ENCODE measurements at places on chromosomes 16 and 17.
A peak's percentile ranks its signal among the peaks of the same experiment; 100 is the strongest.

- no peak for DNase-seq
These were observed 289.1 kb downstream of the CA10 start for GRCh38 chr17:51869387-51869786.

DNA sequence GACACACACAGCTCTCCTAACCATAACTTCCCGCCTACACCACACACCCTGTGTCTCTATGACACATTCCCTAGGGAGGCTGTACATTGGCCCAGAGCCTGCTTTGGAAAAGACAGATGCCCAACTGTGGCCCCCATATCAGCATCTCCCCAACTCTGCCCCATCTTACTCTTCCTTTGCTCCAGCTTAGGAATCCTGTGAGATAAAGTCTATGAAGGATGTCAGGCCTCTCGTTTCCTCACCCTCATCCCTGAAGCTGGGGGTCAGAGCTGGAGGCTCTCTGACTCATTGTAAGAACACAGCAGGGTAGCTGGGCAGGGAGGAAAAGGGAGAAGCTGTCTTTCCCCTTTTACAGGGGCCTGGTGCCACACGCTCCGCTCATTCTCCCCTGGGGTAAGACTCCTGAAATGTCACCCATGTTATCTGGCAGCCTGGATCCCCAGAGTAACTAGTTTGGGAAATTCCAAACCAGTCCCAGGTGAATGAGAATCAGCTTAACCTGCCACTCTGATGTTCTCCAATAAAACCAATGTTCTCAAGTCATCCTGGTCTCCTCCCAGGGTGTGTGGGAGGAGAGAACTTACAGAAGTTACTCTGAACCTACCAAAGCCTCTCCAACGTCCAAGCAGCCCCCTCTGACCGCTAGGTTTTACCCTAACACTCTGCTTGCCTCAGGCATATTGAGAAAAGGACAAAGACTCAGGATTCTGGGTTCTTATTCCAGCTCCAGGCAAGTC is 2.8 kb downstream of the RAPGEFL1 start:
- DNase-seq: no peak

DNA sequence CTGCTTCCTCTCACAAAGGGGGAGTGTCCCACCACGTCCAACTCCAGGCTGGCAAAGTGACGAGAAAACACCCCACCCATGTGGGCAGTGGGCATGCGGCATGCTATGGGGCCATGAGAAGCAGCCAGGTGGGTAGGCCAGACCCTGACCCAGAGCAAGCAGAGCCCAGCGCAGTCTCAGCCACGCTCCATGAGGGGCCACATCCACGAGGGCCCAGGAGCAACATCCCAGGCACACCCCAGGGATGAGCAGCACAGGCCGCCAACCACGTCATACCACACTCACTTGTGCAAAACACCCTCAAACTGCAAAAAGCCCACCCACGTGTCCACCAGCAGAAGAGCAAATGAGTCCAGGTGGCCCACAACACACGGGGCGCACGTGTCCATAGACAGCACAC is 117.0 kb downstream of the ZNF778 start:
- DNase-seq: peak; percentile 40

DNA sequence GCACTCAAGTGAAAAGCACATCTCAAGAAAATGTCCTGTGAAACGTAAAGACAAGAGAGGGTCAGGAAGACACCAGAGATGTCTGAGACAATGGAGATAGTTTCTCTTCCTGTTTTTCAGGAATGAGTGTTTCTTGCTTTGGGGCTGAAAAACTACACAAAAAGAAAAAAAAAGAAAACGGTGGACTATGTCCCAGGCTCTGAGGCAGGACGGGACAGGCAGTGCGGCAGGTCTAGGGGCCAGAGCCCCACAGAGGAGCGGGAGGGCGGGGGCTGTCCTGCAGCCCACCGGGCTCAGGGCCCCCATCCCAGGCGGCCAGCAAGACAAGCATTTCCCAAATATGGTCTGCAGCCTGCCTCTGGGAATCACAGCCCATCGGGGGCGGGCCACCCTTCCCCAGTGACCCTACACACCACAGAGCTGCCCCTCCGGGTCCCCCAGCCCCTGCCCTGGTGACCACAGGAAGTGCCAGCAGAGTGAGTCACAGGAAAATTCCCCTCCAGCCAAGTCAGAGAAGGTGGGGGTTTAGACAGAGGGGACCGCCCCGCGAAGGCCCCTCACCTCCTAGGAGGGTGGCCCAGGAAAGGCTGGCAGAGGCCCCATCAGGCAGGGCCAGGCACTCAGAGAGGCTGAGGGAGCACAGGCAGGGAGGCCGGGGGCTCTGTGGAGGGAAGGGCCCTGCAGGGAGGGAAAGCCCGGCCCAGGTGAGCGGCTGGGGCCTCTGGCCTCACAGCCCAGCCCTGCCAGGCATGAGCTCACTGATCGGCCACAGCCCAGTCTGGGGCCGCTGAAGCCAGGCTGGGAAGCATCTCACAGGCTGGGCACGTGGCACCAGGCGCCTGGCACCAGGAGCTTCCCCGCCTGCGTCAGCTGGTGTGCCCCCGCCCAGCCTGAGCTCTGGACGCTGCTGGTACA is 6.3 kb downstream of the BCAR1 start:
- peak; percentile 95 for DNase-seq

- DNase-seq: no peak
These were observed 396.3 kb downstream of the SLC39A11 start for GRCh38 chr17:72696156-72696555.

DNA sequence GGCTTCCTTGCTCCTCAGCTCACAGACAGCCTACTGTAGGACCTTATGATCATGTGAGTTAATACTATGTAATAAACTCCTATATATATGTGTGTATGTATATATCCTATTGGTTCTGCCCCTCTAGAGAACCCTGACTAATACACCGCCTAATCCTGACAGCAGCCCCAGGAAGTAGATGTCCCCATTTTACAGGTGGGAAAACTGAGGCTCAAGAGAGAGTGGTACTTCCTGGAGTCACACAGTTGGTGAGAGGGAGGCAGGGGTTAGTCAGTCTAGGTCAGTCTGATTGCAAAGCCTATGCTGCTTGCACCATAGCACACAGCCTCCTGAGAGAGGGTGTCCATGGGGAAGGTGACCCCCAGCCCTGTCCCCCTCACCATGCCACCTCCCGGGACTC is 42.7 kb upstream of the C16orf82 start:
- DNase-seq: no peak

DNA sequence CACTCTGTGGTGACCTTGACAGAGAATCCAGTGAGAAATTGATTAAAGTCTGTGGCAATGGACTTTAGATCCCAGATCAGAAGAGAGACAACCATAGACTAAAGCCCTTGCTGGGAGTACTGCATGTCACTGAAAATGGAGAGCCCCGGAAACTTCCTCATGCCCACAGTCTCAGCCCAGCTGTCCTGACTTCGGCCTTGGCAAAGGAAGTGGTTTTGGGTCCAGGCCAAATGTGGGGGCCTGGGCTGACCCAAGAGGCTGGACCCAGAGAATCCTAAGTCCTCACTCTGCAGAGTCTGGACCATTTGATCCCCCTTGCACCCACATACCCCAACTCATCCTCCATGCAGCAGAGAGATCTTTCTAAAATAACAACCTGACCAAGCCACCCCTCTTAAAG is 4.7 kb upstream of the BEAN1 start:
- DNase-seq: no peak

DNA sequence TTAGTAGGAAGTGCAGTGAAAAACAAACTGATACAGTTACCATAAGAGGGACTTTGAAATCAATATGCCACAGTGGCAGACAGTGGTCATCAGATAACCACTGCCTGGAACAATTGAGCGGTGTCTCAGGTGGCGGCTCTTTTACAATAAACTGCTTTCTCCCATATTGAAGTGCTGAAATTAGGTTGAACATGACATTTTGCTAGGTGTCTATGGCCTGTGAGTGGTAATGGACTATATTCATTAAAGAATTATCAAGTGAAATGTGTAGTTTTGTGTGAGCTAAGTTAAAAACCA is 214.7 kb downstream of the RPTOR start:
- no peak for DNase-seq

- no peak for DNase-seq
These were observed 44.8 kb upstream of the PMFBP1 start for GRCh38 chr16:72216767-72217166.

DNA sequence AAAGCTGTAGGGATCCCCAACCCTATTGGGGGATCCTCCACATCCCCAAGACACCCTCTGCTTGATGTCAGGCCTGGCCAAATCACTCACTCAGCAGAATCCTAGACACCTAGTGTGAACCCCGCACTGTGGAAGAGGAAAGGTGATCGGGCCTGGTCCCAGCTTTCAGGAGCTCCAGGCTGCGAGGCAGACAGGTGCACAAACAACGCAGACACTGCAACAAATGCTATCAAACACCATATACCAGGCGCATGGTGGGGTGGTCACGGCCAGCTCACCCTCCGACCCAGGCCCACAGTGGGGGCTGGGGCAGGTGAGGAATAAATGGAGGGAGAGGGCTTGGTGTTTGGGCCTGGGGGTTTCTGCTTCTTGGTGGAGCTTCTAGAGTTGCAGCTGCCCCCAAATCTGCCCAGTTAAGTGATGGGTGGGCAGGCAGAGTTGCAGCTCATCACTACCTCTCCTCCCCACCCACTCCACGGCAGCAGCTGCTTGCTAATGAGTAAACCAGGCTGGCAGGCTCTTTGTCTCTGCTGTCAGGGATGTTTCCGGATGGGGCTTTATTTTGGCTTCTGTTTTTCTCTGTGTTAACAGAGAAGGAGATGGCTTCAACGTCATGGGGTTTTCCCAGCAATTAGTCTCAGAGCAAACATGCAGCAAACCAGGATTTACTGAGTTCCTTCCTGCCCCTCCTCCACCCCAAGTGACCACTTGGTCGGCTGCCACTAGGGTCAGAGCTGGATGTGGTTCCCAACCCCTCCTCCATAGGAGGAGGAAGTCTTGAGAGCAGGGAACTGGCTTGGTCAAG is 46.6 kb downstream of the PECAM1 start:
- DNase-seq: peak; percentile 92

DNA sequence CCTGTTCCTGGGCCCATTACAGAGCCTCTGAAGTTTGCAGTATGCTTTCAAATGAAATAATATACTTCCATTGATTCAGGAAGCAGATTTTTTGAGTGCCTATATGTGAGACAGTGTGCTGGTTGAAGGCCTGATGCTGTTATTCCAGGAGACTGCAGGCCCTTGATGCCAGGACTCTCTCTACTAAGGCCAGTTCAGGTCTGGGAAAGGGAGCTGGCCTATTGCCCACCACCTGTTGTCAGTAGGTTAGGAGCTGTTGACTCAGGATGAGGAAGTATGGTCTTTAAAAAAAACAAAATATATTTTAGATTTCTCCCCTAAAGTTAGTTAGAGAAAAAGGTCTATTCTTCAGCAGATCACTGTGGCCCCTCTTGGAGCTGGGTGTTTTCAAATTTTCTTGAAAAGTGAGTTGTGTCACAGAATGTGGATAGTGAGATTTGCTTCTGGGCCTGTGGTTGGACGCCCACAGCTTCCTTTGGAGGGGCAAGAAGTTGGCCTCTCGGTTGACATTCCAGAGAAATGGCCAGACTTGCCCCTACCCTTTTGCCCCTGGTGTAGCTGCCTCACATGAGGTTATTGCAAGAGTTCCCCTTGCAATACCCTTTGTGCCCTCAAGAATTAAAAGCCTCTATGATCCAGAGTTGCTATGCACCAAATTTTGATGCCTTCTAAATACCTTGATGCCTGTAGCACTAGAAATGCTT is 7.9 kb downstream of the ESRP2 start:
- DNase-seq: no peak

- DNase-seq: no peak
These were observed 48.2 kb upstream of the MEIOC start for GRCh38 chr17:44607836-44608690.

GRCh38 chr17:20774472-20775135 is 195.1 kb downstream of the CDRT15L2 start:
- no peak for DNase-seq

GRCh38 chr17:4858068-4858881 is 25.1 kb downstream of the MINK1 start:
- DNase-seq: no peak

DNA sequence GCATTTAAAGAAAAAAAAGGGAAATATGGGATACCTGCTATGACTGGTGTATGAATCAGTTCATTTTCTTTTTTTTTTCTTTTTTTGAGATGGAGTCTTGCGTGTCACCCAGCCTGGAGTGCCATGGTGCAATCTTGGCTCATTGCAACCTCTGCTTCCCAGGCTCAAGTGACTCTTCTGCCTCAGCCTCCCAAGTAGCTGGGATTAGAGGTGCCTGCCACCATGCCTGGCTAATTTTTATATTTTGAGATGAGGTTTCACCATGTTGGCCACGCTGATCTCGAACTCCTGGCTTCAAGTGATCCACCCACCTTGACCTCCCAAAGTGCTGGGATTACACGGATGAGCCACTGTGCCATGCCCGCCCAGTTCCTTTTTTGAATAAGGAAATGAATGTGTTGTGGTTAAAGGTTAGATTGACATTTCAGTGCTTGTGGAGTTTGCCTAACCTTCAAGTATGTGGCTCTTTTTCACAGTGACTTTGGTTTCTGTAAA is 7.7 kb downstream of the HAPSTR1 start:
- no peak for DNase-seq

DNA sequence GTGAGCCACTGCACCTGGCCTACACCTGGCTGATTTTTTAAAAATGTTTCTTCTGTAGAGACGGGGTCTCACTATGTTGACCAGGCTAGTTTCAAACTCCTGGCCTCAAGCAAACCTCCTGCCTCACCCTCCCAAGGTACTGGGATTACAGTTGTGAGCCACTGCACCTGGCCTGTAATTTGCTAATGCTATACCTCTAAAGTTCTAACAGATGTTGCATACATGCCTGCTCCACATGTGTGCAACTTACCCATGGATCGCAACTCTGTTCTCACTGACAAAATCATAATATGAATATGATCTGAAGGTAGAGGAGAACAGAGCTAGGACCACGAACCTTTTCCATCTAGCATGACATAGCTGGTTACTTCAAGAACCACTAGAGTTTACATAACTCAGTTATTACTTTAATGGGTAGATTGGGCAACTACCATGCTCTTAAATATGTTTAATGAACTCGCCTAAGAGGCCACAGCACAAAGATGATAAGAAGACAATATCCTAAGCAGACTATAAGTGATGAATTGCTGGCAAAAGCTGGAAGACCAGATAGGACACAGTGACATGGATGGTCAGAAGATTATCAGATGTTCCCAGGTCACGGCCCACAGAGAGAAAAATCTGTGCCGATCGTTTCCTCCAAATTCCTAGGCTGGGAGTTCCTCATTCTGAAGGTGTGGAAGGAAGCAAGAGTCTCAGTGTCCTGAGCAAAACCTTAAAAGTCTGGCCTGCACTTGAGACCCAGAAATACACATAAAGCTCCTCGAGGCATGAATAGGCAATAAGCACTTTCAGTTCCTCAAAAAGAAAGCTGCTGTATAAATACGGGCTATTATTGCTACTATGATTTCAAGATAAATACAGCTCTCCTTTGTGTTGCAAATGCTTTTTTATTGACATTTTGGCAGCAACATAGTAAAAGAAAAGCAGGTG is 53.6 kb upstream of the ICAM2 start:
- no peak for DNase-seq

- DNase-seq: no peak
These were observed 77.2 kb downstream of the CNGB1 start for GRCh38 chr16:57893559-57894389.
